ENCODE measurements at places on chromosomes 3 and 15.

DNA sequence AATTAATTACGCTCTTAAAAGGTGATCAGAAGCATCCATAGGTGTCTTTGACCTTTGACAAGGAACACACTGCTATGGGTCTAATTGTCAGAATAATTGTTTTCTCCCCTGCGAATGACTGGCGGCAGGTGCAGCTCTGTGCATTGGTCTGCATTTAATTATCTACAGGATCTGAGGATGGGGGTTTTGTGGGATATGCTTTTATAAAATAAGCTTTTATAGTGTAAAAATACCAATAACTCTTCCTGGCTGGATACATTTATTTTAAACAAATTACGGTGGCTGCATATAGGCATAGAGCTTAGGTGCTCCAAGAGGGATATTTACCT lies 201.6 kb upstream of the RGMA start:
- no peak for DNase-seq

DNA sequence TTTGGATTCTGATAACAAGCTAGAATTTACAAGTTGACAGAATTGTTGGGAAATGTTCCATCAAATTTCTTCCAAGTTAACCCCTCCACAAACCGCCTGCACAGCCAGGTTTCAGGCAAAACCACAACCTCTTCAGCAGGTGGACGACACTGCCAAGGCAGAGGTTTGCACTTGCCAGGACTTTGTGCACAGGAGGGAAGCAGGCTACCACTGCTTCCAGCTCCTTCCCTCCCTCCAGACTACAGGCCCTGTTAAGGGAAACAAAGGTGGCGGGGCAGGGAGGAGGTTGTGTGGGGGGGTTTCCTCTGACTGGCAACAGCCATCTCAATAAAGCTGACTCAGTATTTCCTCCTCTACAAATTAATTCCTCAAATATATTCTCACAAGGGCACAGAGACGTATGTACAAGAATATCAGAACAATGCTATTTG lies 42.2 kb downstream of the TBC1D2B start:
- DNase-seq, result peak; percentile 72

DNA sequence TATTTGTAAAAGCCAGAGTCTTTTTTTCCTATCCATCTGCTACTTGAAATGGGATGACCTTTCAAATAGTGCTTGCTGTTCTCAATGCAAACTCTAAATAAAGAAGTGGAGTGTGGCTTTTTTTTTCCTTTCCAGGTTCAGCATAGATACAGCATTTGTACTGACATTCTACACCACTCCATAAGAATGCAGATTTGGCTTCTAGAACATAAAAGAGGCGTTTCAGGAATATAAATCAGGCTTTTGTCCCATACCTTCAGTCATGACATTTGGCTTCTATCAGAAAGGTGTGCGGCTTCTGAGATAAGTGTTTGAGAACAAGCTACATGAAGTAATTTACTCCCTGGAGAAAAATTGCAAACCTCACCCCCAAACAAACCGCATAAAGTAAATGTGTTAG lies 553.1 kb downstream of the FHIT start:
- DNase-seq, result no peak

DNA sequence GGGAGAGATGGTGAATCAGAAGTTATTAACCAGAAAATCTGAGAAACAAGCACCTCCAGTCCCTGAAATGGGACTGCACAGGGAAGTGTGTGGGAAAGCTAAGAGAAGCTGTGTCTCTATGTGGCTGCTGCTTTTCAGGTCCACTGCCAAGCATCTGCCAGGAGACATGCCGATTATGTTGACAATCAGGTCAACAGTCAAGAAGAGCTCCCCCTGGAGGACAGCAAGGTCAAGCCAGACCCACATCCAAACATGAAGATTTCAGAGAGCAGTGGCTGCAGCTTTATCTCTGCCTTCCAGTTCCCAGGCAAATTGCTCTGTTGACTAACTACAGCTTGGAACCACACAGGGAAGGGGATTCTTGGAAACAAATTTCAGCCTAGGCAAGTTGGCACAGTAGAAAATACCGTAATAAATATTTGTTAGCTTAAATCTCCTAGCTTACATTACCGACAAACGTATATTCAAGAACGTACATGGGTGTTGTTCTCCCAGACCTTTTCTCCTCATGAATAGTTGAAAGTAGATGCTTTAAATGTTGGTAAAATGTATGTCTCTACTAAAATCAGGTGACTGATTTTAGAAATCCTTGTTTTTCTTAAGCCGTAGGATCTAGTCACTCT lies 394.5 kb upstream of the RARB start:
- peak; percentile 24 for DNase-seq

GRCh38 chr15:51844747-51845426 lies 15.4 kb downstream of the TMOD3 start:
- DNase-seq, result no peak
